Posterior cingulate gyrus (tissue), 11 donors: ENCODE measurements at places on chromosomes 11 and 22.

- DNase-seq = no peak
These were observed 473 bp downstream of the TXN2 start for GRCh38 chr22:36480941-36481392.

DNA sequence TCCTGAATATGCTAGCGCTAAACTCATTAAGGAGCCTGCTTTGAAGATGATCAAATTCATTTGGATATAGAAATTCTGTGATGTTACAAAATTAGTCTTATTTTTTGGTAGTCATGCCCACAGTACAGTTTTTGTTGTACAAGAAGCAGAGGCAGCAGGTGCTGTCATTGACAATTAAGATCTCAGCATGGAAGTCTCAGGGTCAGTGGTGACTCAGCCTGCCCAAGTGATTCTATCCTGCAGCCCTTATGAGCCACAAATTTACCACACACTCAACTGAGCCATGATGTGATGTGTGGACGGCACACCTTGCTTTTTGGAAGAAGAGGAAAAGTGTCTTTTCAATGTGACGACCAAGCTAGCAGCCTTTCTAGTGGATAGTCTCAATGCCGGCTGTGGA is 153.6 kb upstream of the SORL1-AS1 start:
- no peak for DNase-seq

DNA sequence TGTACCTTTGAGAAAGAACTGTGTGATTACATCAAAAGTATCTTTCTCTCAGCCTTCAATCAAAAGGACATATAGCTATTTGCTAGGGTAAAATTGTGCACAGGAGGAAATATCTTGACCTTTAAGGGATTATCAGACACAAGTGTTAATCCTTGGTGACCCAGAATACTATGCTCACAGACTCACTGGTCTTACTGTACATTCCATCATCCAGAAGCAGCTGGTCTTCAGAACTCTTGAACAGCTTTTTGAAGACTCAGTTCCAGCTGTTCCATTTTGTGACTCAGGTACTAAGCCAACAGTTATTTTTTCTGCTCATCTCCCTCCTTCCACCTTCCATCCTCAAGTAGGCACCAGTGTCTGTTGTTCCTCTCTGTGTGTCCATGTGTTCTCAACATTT is 19.8 kb downstream of the ZBED5 start:
- no peak for DNase-seq

GRCh38 chr11:77151804-77152509 is 23.9 kb downstream of the MYO7A start:
- peak; percentile 47 for DNase-seq

- peak; percentile 90 for DNase-seq
These were observed 5.9 kb downstream of the USP2 start for GRCh38 chr11:119375337-119376196.

DNA sequence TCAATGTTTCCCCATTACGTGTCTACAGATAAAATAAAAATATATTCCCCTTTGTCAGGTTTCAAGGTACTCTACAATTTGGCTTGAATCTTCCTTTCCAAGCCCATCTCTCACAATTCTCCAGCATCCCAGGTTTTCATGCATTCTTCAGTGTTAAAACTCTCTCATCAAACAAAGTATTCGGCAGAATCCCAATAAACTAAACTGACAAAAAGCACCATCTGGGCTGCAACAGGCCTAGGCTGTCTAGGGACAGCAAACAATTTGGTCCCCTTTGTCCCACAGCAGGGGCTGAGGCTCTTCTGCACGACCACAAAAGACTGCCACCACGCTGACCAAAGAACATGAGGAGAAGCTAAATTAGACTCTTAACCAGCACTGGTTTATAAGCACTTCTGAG is 159.4 kb downstream of the CADM1 start:
- no peak for DNase-seq

DNA sequence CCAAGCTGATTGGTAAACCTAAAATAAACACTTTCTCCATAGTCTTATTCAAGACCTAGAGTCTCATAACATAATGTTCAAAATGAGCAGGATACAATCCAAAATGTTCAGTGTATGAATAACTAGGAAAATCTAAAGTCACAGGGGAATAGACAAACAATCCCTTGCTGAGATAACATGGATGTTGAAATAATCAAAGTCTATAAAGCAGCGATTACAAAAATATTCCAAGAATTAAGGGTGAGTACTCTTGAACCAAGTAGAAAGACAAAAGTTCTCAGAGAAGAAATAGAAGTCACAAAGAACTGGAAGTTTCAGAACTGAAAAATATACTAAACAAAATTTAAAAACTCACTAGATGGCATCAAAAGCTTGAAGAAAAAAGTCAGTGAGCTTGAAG is 561.0 kb downstream of the INSC start:
- no peak for DNase-seq

DNA sequence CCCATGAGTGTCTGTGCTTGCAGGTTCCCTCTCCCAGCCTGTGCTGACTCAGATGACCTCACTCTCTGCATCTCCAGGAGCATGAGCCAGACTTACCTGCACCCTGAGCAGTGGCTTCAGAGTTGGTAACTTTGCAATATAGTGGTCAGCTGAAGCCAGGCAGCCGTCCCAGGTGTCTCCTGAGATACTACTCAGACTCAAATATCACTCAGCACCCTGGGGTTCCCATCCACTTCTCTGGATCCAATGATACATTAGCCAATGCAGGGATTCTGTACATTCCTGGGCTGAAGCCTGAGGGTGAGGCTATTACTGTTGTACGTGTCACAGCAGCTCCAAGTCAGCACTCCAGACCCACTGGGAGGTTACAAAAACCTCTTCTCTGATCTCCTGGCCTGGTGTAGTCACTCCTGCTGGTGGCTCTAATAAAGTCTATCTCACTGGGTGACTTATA is 87.8 kb upstream of the TOP3B start:
- DNase-seq = no peak

GRCh38 chr11:79332017-79332416 is 108.8 kb downstream of the TENM4 start:
- no peak for DNase-seq

- no peak for DNase-seq
These were observed 51.0 kb downstream of the UBASH3B start for GRCh38 chr11:122706291-122707088.

DNA sequence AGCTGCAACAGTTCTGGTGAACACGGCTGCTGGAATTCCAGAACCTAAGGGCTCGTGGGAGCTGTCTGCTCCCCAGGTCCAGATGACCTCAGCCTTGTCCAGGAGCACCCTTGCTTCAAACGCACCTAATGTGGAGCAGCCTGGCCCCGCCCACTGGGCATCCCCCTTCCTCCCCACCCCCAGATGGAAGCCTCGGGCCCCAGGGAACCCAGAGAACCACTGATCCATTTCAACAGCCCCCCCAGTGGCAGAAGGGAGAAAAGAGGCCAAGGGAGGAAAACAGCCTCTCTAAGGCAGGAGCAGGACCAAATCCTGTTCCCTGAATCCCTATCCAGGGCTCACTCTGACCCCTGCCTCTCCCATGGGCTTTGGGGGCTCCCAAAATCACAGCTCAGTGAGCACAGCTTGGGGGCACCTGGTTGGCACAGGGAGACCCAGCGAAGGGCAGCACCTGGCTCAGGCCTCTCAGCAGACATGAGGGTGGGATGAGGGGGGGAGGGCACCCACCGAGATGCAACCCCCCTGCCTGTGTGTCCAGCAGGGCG is 1.2 kb downstream of the CYTH4 start:
- DNase-seq = no peak

DNA sequence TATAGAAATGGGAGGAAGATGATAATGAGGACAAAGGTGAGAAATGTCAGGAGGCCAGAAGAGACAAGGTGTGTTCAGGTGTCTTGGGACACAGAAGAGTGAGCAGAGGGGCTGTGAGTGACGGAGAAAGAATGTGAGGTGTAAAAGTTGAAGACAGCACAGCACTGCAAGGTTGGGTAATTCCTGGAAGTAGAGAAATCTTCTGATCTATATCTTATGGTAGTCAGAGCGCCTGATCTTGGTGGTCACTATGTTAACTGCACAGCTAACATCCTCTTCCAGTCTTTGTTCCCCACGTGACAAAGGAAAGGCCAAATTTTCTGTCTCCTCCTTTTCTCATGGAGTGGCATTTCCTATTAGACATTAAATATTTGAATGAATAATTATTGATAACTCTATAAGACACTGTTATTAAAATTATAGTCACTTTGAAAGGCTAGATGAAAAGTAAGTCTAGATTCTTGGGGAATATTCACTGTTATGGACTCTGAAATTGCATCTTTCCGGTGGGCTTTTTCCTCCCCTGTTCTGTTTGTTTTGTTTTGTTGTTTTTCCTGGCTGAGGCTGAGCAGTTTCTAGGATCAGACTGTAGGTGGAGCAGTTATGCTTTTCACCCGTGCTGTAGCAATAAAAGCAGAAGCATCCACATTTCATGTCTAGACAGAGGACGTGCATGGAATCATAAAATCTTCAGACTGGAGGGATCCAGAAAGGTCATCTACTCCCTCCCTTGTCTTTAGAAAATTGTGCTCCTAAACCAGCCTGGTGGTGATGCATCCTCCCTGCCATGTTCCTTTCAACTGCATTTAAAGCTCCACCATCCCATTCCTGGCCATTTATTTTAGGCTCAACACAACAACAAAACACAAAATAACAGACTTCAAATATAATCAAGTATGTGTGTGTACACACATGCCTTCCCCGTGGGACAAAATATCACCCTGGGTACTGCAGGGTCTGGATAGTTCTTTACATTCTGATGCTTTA is 26.6 kb downstream of the SC5D start:
- no peak for DNase-seq

GRCh38 chr22:30733181-30733631 is 38.5 kb downstream of the OSBP2 start:
- no peak for DNase-seq
